Thymus (tissue), 14 donors: ENCODE measurements at places on chromosomes 7 and 10. TPM values are rescaled to one million over a fixed set of nuclear protein-coding genes. Genes with fewer than 3 reads are reported as not detected.

The SLC13A1 gene
- total RNA-seq: under 0.01 TPM

The ADAMTS14 gene
- total RNA-seq: 1.8 TPM

The MYL10 gene
- not detected for total RNA-seq

- peaks cover 20% of the 10 kb centered on the region for H3K4me1 ChIP-seq
- peak; percentile 75 for DNase-seq
- no peak overlapping the region for H3K27ac ChIP-seq
- no peaks in the 10 kb centered on the region for H3K27me3 ChIP-seq
- no peaks in the 10 kb centered on the region for H3K36me3 ChIP-seq
These were observed 23.4 kb downstream of the OR9A2 start for GRCh38 chr7:143003393-143004051.

The GFRA1 gene
- total RNA-seq: 5.0 TPM

DNA sequence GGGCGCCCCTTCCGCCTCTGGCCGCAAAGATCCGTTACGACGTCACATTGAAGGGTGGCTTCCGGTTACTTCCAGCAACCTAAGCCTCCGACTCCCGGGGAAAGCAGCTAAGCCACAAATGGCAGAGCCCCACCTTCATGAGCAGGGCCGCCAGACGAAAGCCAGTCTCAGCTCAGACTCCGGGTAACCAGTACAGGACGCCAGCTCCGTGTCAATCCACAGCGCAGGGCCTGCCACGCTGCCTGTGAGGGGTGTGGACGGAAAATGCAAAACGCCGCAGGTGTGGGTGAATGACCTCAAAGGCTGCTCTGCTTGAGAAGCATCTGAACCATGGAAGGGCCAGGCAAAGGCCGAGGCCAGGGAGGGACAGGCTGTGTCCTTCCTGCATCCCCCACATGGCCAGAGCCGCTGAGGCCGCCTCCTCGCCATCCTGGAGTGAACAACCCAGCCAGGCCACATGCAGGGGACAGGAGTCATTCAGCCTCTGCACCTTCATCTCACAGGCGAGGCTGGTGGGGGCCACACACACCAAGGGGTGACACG, 53.5 kb upstream of the PPP2R2D start:
- no peaks in the 10 kb centered on the region for H3K4me1 ChIP-seq
- H3K4me3 ChIP-seq: no peak overlapping the region
- no peak overlapping the region for H3K27ac ChIP-seq
- no peaks in the 10 kb centered on the region for H3K36me3 ChIP-seq
- DNase-seq: no peak

DNA sequence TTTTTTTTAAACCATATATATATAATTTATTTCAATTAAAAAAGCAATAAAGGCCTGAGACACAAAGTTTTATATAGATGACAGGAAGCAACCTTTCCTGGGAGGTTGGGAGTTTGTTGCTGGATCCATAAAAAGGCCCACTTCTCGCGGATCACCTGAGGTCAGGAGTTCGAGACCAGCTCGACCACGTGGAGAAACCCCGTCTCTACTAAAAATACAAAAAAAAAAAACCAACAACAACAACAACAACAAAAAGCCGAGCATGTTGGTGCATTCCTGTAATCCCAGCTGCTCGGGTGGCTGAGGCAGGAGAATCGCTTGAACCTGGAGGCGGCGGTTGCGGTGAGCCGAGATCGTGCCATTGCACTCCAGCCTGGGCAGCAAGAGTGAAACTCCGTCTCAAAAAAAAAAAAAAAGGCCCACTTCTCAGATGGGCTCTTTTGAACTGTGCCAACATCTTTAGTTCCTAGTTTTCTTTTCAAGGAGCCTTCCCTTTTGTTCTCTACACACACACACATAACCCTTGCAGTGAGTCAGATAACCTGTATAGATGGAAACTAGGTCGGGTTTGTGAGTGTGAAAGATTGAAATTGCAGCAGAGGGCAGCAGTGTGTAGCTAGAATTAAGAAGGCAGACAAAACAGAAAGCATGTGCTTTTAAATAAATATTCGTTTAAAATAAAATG, 1.2 kb upstream of the SMNDC1 start:
- no peak for DNase-seq
- peaks cover 9% of the 10 kb centered on the region for H3K4me1 ChIP-seq
- no peak overlapping the region for H3K4me3 ChIP-seq
- H3K27ac ChIP-seq: no peak overlapping the region
- H3K36me3 ChIP-seq: peaks cover 21% of the 10 kb centered on the region
- H3K27me3 ChIP-seq: no peaks in the 10 kb centered on the region

The HOXA3 gene
- 0.80 TPM for total RNA-seq

- no peak for DNase-seq
- peaks cover 4% of the 10 kb centered on the region for H3K4me1 ChIP-seq
- H3K36me3 ChIP-seq: no peaks in the 10 kb centered on the region
- no peak overlapping the region for H3K27ac ChIP-seq
These were observed 501.6 kb downstream of the GALNT17 start for GRCh38 chr7:71633551-71634008.

The HPS6 gene
- 15.3 TPM for total RNA-seq

- H3K27ac ChIP-seq: no peak overlapping the region
- peaks cover 15% of the 10 kb centered on the region for H3K36me3 ChIP-seq
- no peak for DNase-seq
- peaks cover 10% of the 10 kb centered on the region for H3K4me1 ChIP-seq
These were observed 82.6 kb downstream of the DNMBP start for GRCh38 chr10:99926925-99927720.

DNA sequence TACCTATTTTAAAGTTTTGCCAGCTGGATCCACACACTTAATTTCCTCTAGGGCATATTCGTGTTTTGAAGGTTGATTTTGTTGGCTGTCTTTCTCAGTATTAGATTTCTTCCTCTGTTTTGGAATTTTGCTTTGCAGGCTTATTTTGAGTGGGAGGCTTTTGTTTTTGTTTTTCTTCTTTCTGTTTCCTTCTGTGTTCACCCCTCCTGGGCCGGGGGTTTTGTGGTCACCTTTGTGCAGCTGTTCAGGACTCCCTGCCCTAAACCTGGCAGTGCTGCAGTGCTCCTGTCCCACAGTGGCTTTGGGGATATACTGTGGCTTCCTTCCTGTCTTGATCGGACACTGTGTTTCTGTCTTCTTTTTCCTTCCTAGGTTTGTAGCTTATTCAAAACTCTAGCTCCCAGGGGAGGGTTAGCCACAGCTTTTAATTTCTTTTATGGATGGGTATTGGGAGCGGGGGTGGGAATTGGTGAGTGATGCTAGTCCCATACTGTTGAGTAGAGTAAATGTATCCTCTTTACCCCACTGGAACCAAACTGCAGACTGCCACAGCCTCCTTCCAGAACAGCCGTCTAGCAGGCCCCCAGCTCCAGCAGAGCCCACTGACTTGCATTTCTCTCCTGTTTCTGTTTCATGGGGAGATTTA, 228.7 kb upstream of the FZD8 start:
- no peak overlapping the region for H3K4me3 ChIP-seq
- H3K27ac ChIP-seq: no peak overlapping the region
- no peaks in the 10 kb centered on the region for H3K36me3 ChIP-seq

DNA sequence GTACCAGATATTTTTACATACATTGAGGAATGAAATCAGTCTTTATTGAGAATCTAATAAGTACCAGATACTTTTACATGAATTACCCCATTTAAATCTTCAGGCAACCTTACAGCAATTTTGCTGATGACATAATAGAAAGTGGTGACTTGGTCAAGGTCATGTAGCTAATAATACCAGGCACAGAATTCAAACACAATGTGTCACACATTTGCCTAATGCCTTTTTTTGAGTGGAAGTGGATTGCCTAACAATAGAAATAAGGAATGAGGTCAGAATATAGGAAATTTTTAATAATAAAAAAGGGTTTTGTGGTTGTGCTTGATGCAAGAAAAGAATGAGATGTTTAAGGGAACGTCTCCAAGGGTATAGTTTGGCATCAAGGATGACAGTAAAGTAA, 466.6 kb upstream of the IGFBP3 start:
- no peak for DNase-seq
- H3K4me3 ChIP-seq: no peak overlapping the region

GRCh38 chr7:73433924-73434700, 534 bp downstream of the FZD9 start:
- H3K4me1 ChIP-seq: no peaks in the 10 kb centered on the region
- peaks cover 5% of the 10 kb centered on the region for H3K36me3 ChIP-seq
- H3K4me3 ChIP-seq: no peak overlapping the region

The WNT16 gene
- 0.05 TPM for total RNA-seq

DNA sequence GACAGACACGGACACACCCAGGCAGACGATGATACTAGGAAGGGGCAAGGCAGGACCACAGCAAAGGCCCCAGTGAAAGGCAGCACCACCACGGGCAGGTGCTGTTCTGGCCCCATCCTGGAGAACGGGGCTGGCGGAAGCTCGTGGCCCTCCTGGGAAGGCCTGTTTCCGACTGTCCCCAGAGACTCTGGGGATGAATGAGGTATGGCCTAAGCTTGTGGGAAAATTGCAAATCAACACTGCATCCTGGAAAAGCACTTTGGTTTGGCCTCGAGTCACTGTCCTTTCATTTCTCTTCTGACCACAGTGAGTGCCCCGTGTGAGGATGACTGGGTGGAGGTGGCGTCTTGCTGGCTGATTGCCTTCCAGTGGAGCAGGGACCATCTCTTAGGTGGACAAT, 81.6 kb upstream of the ANLN start:
- no peaks in the 10 kb centered on the region for H3K36me3 ChIP-seq
- no peak overlapping the region for H3K4me3 ChIP-seq
- H3K27me3 ChIP-seq: no peaks in the 10 kb centered on the region
- no peaks in the 10 kb centered on the region for H3K4me1 ChIP-seq
- H3K27ac ChIP-seq: no peak overlapping the region

The TBRG4 gene
- 57.7 TPM for total RNA-seq

GRCh38 chr7:28483112-28483511, 70.8 kb downstream of the CREB5 start:
- H3K27ac ChIP-seq: no peak overlapping the region
- H3K27me3 ChIP-seq: no peaks in the 10 kb centered on the region
- DNase-seq: no peak
- H3K36me3 ChIP-seq: no peaks in the 10 kb centered on the region

The PHF14 gene
- 57.3 TPM for total RNA-seq

The CALML3 gene
- 144 TPM for total RNA-seq

The GAD2 gene
- under 0.01 TPM for total RNA-seq

The TMEM236 gene
- total RNA-seq: 0.24 TPM

GRCh38 chr10:124348801-124349200, 69.9 kb downstream of the OAT start:
- H3K27me3 ChIP-seq: no peaks in the 10 kb centered on the region
- H3K4me1 ChIP-seq: no peaks in the 10 kb centered on the region
- no peak overlapping the region for H3K4me3 ChIP-seq
- DNase-seq: no peak

GRCh38 chr7:79337717-79338116, 115.8 kb downstream of the MAGI2 start:
- DNase-seq: no peak
- no peaks in the 10 kb centered on the region for H3K27me3 ChIP-seq
- no peaks in the 10 kb centered on the region for H3K36me3 ChIP-seq
- no peak overlapping the region for H3K4me3 ChIP-seq
- no peaks in the 10 kb centered on the region for H3K4me1 ChIP-seq
- H3K27ac ChIP-seq: no peak overlapping the region

DNA sequence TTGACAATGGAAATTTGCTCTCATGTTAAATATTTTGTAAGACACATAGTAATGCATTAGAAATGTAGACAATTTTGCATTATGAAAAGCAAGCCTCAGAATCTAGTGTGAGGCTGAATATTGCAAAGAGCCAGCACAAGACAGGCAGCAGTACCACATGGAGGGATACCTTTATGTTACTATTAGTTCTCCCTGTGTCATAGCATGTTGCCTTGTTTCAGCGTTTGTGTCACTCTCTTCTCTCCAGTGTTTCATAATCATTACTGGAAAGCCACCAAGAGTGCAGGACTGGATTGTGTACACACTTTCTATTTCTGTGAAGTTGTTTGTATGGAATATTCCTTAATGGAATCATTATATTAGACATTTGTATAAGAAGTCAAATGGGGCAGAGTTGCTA, 8.5 kb downstream of the AHR start:
- no peak for DNase-seq
- H3K4me1 ChIP-seq: no peaks in the 10 kb centered on the region
- no peak overlapping the region for H3K4me3 ChIP-seq
- no peaks in the 10 kb centered on the region for H3K27me3 ChIP-seq
- H3K36me3 ChIP-seq: no peaks in the 10 kb centered on the region
- H3K27ac ChIP-seq: no peak overlapping the region

- H3K27ac ChIP-seq: no peak overlapping the region
- H3K27me3 ChIP-seq: no peaks in the 10 kb centered on the region
- no peaks in the 10 kb centered on the region for H3K36me3 ChIP-seq
- no peak for DNase-seq
These were observed 294.9 kb upstream of the MKLN1 start for GRCh38 chr7:131032786-131033185.

- H3K4me3 ChIP-seq: no peak overlapping the region
- H3K4me1 ChIP-seq: no peaks in the 10 kb centered on the region
- no peak for DNase-seq
- H3K27ac ChIP-seq: no peak overlapping the region
- H3K36me3 ChIP-seq: no peaks in the 10 kb centered on the region
These were observed 47.0 kb downstream of the KIAA1217 start for GRCh38 chr10:24255881-24256311.

The ASIC3 gene
- 0.14 TPM for total RNA-seq
